ENCODE measurements at places on chromosomes 5 and 9. TPM values are rescaled to one million over a fixed set of nuclear protein-coding genes. Genes with fewer than 3 reads are reported as not detected.

GRCh38 chr5:105158526-105158925 is 1595.9 kb upstream of the NUDT12 start:
- no peaks in the 10 kb centered on the region for H3K36me3 ChIP-seq
- H3K27me3 ChIP-seq: no peaks in the 10 kb centered on the region
- no peak overlapping the region for H3K4me3 ChIP-seq
- no peak for DNase-seq
- H3K27ac ChIP-seq: no peak overlapping the region

- no peak for DNase-seq
- H3K4me1 ChIP-seq: peaks cover 20% of the 10 kb centered on the region
- no peak overlapping the region for H3K4me3 ChIP-seq
- H3K27me3 ChIP-seq: no peaks in the 10 kb centered on the region
- H3K36me3 ChIP-seq: no peaks in the 10 kb centered on the region
Measured at GRCh38 chr5:102766295-102767090, 11.4 kb downstream of the PAM start.

- H3K4me1 ChIP-seq: peaks cover 7% of the 10 kb centered on the region
- no peak overlapping the region for H3K27ac ChIP-seq
- H3K4me3 ChIP-seq: no peak overlapping the region
Measured at GRCh38 chr9:21413624-21414023, 4.7 kb downstream of the IFNA8 start.

DNA sequence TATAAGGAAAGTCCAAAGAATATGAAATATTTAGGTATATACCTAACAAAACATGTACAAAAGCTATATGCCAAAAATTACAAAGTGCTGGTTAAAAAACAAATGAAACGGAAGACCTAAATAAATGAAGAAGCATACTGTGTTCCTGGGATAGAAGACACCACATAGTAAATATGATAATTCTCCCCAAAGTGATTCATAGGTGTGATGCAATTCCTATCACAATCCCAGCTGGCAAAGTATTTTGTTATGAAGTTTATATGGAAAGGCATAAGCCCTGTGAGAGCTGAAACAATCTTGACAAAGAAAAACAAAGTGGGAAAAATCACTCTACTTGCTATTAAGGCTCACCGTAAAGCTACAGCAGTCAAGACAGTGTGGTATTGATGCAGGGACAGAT is 2.6 kb upstream of the SMIM23 start:
- no peaks in the 10 kb centered on the region for H3K4me1 ChIP-seq
- H3K4me3 ChIP-seq: no peak overlapping the region
- H3K27ac ChIP-seq: no peak overlapping the region
- H3K36me3 ChIP-seq: no peaks in the 10 kb centered on the region

GRCh38 chr5:148033134-148033533 is 30.6 kb upstream of the SPINK5 start:
- no peaks in the 10 kb centered on the region for H3K4me1 ChIP-seq
- H3K27ac ChIP-seq: no peak overlapping the region
- H3K27me3 ChIP-seq: no peaks in the 10 kb centered on the region
- no peak for DNase-seq

DNA sequence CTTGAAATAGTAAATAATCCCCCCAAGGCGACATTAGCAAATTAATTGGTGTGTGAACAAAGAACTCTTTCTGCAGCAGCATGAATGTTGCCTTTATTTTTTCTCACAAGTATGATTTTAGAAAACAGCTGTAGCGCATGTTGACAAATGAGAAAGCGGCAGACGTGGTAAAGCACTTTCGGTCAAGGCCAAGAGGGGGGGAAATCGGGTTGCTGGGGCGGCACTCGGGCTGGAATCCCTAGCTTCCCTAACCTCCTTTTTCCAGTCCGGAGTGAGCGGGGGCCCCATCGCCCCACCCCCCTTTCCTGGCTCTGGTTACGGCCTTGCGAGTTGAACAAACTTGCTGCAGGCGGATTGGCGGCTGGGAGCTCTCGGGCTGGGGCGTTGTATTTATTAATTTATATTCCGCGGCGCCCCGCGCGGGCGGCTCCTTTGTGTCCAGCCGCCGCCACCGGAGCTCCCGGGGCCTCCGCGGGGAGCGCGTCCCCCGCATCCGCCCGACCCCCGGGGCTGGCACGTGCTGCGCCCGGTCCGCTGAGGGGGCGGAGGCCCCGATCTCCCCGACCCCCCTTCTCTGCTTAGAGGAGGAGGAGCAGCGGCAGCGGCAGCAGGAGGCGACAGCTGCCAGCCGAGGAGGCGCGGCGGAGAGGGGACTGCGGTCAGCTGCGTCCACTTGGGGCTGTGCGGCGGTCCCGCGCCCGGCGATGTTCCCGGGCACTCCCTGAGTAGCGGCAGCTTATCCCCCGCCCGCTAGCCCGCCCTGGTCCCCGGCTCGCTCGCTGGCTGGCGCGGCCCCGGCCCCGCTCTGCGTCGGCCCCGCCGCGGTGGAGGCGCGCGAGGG is at the start of gene RHOBTB3:
Gene RHOBTB3 (plus strand): TSS at position 607 of the 841 bp plus-strand sequence. CDS start 347 bp downstream, outside the sequence.
- peak within 1 kb of the TSS; percentile 96 for H3K4me3 ChIP-seq
- peaks cover 3% of the 10 kb centered on the region for H3K36me3 ChIP-seq
- H3K27ac ChIP-seq: peak within 1 kb of the TSS; percentile 87
- H3K27me3 ChIP-seq: no peaks in the 10 kb centered on the region
- DNase-seq: peak; percentile 92

- no peaks in the 10 kb centered on the region for H3K27me3 ChIP-seq
- no peak overlapping the region for H3K27ac ChIP-seq
- H3K4me1 ChIP-seq: no peaks in the 10 kb centered on the region
- peaks cover 50% of the 10 kb centered on the region for H3K36me3 ChIP-seq
- DNase-seq: no peak
Measured at GRCh38 chr5:73506459-73506955, 8.3 kb downstream of the BTF3 start.

DNA sequence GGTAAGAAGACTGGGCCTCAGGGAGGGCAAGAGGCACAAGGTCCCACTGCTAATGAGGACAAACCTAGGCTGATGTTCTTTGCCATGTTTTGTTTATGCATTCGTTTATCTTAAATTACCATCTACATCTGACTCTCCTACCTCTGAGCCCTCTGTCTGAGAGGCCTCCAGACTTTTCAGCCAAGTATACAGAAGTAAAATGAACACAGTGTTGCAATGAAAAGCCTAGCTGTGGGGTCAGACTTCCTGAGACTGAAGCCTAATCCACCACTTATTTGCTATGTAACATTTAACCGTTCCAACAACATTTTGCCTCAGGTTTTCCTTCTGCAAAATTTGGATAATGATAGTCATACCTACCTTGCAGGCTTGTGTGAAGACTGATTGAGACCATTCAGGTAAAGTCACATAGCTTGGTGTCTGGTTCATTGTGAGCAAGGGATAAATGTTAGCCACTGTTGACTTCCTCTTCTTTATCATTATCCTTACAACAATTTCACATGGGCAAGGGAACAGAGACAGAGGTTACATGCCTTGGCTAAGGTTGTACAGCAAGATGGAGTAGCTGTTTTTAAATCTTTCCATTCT is 374.9 kb upstream of the CLINT1 start:
- no peaks in the 10 kb centered on the region for H3K27me3 ChIP-seq
- H3K4me3 ChIP-seq: no peak overlapping the region
- no peak overlapping the region for H3K27ac ChIP-seq

GRCh38 chr9:35712762-35713400 is 19.1 kb downstream of the TLN1 start:
- no peak overlapping the region for H3K4me3 ChIP-seq
- H3K27ac ChIP-seq: no peak overlapping the region
- H3K4me1 ChIP-seq: no peaks in the 10 kb centered on the region
- no peak for DNase-seq
- peaks cover 81% of the 10 kb centered on the region for H3K36me3 ChIP-seq

DNA sequence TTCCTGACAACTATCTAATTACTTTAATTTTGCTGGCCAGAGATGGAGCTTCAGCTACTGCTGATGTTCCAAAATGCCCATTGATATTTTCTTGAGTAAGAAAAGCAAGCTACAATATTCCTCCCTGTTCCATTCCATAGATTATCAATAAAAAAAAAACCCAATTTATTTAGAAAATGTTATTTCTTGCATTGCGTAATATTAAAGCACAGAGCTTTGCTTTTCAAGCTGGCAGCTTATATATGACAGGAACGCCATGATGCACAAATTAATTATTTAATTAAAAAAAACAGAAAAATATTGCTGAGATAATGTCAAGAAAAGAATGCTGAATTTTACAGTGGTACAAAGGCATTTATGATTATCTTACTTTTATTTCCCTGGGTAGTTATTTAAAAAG is 47.9 kb downstream of the TRPM3 start:
- no peaks in the 10 kb centered on the region for H3K4me1 ChIP-seq
- no peak overlapping the region for H3K27ac ChIP-seq
- no peaks in the 10 kb centered on the region for H3K36me3 ChIP-seq

DNA sequence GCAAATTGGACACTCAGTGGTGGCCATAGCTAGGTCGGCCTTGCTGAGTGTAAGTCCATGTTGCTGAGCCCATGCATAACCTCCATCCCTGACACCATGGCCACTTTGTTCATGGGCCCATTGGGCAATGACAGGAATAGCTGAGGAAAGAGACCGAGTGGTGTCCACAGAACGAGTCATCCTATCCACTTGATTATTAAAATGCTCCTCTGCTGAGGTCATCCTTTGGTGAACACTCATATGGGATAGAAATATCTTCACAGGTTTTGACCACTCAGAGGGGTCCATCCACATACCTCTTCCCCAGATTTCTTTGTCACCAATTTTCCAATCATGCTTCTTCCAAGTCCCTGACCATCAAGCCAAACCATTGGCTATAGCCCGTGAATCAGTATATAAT is 63.6 kb downstream of the PPIC start:
- H3K4me1 ChIP-seq: peaks cover 7% of the 10 kb centered on the region
- no peak overlapping the region for H3K4me3 ChIP-seq
- no peaks in the 10 kb centered on the region for H3K36me3 ChIP-seq
- no peaks in the 10 kb centered on the region for H3K27me3 ChIP-seq
- peak; percentile 73 for DNase-seq

- no peak for DNase-seq
- H3K27ac ChIP-seq: no peak overlapping the region
- no peaks in the 10 kb centered on the region for H3K4me1 ChIP-seq
- no peaks in the 10 kb centered on the region for H3K36me3 ChIP-seq
- H3K4me3 ChIP-seq: no peak overlapping the region
- no peaks in the 10 kb centered on the region for H3K27me3 ChIP-seq
Measured at GRCh38 chr9:69060766-69061165, 25.2 kb downstream of the FXN start.

CNTNAP3 gene
- not detected for total RNA-seq

SH3GL2 gene
- not detected for total RNA-seq

FABP6 gene
- total RNA-seq: not detected

PCDH12 gene
- total RNA-seq: 0.13 TPM

FSTL4 gene
- not detected for total RNA-seq
